AG08395 (cell line): ENCODE measurements at places on chromosomes 3 and 15.

DNA sequence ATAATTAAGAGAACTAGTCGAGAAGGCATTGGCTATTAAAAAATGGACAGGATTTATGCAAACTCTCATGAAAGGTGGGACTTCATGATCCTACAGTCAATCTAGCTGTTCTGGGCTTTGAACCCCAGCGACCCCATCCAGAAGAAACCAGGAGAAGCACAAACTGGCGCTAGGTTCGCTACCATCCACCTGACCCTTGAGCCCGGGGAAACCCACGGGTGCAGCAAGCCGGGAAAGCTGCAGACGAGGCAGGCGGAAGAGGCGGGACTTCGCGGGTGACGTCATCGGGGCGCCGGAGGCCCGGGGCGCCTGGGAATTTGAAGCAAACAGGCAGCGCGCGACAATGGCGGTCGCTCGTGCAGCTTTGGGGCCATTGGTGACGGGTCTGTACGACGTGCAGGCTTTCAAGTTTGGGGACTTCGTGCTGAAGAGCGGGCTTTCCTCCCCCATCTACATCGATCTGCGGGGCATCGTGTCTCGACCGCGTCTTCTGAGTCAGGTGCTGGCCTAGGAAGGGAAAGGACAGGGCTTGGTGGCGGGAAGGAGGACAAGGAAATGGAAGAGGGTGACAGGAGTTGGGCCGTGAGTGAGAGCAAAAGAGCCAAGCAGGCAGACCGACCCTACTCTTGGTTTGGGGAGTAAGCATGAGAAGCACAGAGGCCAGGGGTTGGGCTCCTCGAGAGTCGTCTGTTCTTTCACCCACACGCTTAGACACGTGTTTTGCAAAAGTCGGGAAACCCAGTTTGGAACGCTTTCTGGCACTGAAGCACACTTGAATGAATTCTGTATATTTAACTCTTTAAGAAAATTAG, at the start of gene UMPS:
Gene UMPS (plus strand): TSS at position 324 of the 812 bp plus-strand sequence. CDS start 20 bp downstream, at position 344.
- DNase-seq: peak; percentile 92

DNA sequence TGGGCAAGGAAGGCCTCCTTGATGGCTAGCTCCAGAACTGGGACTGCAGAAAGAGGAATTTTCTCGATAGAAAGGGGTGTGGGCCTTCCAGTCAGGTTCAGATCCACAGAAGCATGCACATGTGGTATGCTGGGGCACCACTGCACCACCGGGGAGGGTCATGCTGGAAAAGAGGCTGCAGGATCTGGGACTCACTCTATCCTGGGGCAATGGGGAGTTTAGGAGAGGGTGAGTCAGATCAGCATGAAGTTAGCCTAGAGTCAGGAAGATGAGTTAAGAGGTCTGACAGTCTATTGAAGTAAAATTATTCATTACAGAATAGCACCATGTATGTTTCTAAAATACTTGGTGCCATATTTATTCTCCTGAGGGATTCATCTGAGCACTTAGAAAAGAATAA, 130.2 kb upstream of the TOPAZ1 start:
- DNase-seq: no peak

- DNase-seq: no peak
Measured at GRCh38 chr15:71801935-71802655, 8.3 kb upstream of the NR2E3 start.

DNA sequence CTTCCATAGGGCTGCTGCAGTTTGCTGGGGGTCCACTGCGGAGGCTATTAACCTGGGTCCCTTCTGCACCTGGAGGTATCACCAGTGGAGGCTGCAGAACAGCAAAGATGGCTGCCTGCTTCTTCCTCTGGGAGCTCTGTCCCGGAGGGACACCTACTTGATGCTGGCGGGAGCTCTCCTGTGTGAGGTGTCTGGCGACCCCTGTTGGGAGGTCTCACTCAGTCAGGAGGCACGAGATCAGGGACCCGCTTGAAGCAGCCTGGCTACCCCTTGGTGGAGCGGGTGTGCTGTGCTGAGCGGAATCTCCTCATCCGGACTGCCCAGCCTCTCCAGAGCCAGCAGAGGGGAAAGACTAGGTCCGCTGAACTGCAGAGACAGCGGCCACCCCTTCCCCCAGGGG, 56.0 kb upstream of the CTXND1 start:
- DNase-seq: no peak

DNA sequence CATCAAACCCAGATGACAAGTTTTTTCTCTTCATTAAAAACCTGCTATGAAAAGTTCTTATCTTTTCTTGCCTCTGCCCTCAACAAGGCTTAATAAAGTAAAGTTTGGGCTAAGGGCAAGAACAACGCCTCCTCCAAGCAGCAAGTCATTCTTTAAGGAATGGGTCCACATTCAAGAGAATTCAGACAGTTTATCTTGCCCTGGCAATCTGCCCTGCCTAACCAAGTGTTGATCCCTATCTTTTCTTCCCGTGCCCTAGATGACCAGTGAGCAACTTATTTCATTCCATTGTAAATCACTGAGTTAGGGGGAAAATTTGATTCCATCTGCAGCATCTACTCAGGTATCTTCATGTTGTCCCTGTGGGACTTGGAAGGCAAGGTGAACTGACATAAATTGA, 370.3 kb upstream of the DPPA4 start:
- DNase-seq: no peak

DNA sequence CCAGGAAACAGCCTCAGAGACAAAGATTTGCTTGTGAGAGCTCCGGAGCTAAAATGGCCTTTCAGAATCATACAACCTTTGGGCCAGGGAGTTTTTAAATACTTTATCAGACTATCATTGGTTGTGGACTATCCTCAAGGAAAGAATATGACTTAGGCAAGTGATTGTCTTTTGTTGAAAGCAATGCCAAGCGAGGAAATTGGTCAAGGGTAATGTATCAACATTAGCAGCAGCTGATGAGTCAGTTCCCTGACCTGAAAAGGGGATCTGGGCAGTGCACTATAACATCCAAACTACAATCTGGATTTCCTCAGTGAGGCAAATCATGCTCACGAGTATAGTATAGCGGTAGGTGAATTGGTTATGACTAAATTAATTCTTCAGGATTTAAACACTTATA, 303.6 kb downstream of the LSAMP start:
- no peak for DNase-seq

GRCh38 chr3:44248152-44248551, 6.5 kb downstream of the TOPAZ1 start:
- no peak for DNase-seq

DNA sequence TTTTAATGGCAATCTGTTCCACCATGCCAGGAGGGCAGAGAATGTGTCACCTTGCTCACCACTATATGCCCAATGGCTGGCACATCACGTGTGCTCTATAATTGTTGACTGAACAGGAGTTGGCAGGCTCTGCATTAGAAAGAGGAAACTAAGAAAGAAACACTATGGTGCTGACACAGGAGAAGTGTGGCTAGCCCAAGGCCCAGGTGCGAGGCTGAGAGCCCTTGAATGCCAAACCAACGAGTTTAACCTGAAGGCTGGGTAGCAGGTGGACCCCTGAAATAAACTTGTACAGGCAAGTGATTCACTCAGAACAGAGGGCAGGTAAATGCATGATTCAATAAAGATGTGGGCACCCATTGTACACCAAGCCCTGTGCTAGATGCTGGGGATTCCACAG, 2.4 kb downstream of the CHCHD4 start:
- DNase-seq: no peak

DNA sequence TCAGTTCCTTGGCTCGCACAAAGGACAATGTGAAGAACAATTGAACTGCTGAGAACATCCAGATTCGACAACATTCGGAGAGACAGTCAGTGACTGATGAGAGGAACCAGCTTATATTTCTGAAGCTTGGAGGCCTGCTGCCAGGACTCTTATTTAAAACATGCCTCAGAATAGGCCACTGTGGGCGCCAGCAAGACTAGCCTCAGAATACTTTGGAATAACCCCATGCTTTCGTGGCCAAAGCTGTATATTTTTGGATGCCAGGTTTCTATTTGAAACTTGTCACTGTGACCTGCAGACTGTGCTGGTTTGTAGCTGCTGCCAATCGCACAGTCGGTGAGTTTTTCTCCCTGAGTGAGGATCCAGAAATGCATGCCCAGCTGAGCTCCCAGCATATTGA, 129.9 kb upstream of the UBE3A start:
- peak; percentile 41 for DNase-seq

DNA sequence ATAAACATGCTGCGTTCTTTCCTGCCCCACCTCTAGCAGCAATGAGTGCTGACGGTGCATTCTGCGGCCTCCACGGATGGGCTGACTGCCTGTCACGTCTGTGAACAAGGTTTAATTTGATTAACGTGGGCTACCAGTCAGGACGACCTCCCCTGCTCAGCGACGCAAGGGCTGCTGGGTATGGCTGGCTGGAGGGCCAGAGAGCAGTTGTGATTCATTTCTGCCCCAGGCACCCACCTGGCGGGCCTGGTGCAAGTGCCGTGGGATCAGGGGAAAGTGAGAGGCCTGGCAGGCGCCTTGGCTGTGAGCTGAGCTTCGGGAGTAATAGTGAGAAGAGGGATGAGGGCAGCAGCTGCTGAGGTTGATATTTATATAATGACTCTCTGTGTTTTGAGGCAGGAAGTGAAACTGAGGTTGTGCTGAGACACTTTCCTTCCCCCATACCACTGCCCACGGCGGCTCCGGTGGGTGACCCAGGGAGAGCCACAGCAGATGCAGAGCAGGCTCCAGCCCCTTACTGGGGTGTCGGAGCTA, 190.4 kb upstream of the BCL6 start:
- DNase-seq: no peak

DNA sequence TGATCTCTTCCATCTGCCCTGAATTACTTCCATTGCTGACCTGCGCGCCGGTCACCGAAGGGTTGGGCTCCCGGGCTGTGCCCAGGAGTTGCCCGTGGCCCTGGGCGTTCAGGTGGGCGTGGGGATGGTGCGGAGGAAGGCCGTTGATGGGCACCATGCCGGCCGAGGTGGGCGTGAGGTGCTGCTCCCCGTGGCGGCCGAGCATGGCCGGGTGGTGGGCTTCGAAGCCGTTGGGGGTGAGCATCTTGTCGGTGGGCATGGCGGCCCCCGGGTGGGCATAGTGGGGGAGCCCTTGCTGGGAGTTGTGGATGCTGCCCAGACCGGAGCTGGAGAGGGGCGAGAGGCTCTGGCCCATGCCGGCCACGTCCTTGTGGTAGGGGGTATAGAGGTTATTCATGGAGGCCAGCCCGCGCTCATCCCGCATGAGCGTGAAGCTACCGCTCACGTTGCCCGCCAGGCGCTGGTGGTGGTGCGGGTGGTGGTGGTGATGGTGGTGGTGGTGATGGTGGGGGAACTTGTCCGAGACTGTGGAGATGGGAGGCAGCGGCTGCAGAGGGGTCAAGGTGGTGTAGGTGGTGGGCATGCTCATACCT, 1.0 kb downstream of the ONECUT1 start:
- DNase-seq: no peak

GRCh38 chr15:54564166-54564565, 585.9 kb downstream of the UNC13C start:
- DNase-seq: no peak

- DNase-seq: no peak
Measured at GRCh38 chr3:60207905-60208304, 1043.3 kb downstream of the FHIT start.

DNA sequence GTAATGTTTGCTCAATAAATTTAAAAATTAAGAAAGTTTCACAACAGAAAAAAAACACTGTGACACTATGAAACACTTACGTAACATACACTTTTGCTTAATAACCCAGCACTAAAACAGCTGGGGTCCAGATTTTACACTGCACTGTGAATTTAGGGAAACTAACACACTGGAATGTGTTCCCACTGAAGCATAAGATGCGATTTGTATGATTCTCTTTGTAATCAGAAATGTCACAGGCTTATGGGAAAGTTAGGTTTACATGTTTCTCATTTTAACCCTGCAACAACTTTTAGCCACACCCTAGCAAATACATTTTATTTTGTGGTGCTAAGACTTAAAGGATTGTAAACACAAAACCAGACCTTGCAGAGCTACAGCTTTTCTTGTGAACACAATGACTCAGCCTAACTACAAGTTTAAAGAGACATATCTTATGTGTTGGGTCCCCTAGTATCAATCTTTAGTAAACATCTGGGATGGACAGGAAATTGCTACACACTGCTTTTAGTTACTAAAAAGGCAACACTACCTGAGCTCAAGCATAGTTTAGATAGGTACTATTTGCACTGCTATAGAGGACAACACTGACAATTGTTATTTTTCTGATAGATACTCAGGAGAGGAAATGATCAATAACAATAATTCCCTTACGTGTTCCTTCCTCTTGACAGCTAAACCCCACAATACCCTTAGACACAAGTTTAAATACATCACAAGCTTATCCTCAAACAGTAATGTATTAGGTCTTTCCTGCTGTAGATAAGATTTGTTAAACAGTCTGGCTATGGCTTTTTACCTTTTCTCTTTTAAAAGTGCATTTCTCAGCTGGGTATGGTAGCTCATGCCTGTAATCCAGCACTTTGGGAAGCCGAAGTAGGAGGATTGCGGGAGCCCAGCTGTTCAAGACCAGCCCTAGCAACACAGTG, 3.8 kb downstream of the PLD1 start:
- peak; percentile 24 for DNase-seq

- no peak for DNase-seq
Measured at GRCh38 chr15:91921188-91921842, 67.8 kb downstream of the SLCO3A1 start.

- DNase-seq: peak; percentile 89
Measured at GRCh38 chr15:85318048-85318731, 62.2 kb upstream of the AKAP13 start.

GRCh38 chr3:88188436-88188835, 38.7 kb downstream of the C3orf38 start:
- DNase-seq: peak; percentile 20

DNA sequence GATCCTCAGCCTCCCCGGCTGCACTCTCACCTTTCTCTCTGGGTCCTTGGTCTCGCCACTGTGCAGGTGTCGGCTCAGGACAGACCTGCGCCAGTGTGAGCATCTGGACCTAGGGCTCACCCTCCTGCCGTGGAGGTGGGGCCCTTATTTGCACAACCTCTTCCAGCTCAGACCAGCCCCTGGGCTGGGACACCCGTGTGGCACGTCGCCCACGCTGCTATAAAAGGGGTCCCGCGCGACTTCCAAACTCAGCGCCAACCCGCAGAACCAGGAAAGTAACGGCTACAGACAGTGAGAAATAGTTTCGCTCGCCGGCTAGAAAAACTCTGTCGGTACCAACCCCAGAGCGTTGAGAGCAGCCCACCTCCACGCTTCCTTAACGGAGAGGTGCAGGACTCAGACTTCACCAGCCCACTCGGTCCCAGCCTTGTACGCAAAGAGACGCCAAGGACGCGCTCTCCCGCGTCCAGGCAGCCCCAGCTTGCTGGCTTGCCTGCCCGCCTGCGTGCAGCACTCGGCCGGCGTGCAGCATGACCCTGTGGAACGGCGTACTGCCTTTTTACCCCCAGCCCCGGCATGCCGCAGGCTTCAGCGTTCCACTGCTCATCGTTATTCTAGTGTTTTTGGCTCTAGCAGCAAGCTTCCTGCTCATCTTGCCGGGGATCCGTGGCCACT, at the start of the genes DUOX2 and DUOXA2:
Gene DUOX2 (minus strand): TSS at position 97 of the 675 bp plus-strand sequence. CDS start 761 bp downstream, outside the sequence.
Gene DUOXA2 (plus strand): TSS at position 251 of the 675 bp plus-strand sequence. CDS start 280 bp downstream, at position 531.
- no peak for DNase-seq

DNA sequence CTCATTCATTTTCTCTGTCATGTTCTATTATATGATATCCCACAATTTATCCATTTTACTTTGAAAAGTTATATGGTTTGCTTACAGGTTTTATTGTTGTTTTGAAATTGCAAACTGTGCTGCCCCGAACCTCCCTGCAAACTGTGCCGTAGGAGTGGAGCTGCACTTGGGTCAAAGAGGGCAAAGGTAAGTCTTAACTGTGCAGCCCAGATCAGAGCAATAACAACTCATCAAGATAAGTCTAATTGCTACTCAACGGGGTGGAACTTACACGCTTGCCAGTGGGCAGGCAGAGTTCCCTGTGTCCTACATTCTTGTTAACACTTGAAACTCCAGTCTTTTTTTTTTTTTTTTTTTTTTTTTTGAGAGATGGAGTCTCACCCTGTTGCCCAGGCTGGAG, 33.2 kb downstream of the ZDHHC19 start:
- no peak for DNase-seq

GRCh38 chr15:71138473-71138872, 23.2 kb downstream of the THSD4 start:
- no peak for DNase-seq
